ENCODE measurements at places on chromosomes 3 and 15.

- DNase-seq = peak; percentile 10
Observed at GRCh38 chr15:41935566-41936020, 36.8 kb downstream of the EHD4 start.

DNA sequence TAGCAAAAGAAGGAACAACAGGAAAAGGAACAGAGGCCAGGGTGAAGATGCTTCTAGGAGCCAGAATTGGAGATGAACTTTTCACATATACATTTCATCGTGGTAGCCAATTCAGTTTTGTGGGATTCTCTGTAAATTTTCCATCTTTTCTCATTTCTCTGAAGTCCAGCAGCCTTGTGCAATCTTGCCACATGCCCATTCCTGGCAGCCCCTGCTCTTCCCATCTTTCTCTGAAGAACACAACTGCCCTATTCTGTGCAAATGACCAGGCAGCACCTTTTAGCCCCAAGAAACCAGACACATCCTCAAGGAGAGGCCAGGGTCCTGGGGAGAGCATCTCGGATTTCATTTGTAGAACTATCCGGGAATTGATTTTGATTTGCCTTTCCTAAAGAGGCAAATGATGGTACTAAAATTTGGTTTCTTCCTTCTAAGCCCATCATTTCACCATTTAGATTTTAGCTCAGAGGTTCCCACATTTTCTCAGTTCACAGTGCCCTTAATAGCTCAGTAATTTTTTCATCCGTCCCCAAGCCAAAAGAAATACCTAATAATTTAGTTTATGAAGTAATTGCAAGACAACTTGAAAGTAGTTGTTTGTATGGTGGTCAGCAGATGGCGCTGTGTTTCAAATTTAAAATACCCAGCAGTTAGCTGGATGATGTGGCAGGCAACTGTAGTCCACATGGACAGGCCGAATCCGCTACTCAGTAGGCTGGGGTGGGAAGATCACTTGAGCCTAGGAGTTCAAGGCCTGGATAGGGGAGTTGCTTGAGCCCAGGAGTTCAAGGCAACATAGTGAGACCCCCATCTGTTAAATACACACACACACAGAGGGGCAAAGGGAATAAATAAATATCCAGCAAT, 61.3 kb upstream of the ACKR4 start:
- peak; percentile 50 for DNase-seq

- DNase-seq = no peak
Observed at GRCh38 chr3:58658508-58658907, 8.1 kb downstream of the FAM3D start.

- DNase-seq = no peak
Observed at GRCh38 chr3:60622349-60622748, 628.9 kb downstream of the FHIT start.

All from activated naive CD4-positive, alpha-beta T cell treated with Interleukin-2 at 50 U/mL for 16 hours (primary cell).